ENCODE measurements at places on chromosomes 6 and 20.
A peak's percentile ranks its signal among the peaks of the same experiment; 100 is the strongest.

DNA sequence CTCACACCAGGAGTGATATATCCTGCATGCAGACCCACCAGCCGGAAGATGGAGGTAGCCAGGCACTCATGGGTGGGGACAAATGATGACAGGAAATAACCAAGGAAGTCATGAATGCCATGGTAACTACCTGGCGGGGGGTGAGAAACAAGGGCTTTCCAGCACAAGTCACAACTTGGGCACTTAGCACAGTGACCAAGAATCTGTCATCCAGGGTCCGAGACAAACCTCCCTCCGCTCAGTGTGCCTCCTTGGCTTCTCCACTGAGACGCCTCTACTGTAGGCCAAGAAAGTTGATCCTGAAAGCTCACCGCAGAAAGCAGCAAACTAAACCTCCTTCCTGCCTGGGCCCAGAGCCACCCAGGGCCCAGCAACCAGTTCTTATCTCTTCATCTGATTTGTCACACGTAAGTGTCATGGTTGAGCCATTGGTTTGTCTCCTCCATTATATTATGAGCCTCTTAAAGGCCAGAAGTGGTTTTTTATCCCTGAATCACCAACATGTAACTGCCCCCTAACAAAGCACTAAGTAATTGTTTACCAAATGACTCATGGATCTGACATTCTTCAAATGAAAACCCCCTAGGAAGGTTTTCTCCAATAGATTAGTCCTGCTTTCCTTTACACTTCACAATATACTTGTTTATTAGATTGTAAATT is 84.3 kb upstream of the TAB2 start:
- peak; percentile 39 for DNase-seq

GRCh38 chr6:33868141-33868540 is 64.3 kb upstream of the MLN start:
- no peak for DNase-seq

DNA sequence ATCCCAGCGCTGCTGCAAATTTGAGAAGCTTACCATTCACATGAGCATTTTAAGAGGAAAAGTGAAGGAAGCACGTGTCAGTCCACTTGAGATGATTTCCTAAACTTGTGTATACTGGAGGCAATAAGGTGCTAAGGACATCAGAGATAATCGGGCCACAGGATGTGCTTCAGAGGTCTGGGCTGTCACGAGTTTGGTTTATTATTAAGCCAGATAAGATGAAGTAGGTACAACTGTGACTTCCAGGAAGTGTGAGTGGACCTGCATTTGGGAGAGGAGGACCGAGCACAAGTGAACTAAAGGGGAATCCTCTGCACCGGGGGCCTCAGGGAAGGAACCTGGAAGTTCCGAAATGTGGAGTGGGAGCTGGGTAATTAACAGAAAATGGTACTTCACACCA is 1.4 kb downstream of the SAMD5 start:
- no peak for DNase-seq

DNA sequence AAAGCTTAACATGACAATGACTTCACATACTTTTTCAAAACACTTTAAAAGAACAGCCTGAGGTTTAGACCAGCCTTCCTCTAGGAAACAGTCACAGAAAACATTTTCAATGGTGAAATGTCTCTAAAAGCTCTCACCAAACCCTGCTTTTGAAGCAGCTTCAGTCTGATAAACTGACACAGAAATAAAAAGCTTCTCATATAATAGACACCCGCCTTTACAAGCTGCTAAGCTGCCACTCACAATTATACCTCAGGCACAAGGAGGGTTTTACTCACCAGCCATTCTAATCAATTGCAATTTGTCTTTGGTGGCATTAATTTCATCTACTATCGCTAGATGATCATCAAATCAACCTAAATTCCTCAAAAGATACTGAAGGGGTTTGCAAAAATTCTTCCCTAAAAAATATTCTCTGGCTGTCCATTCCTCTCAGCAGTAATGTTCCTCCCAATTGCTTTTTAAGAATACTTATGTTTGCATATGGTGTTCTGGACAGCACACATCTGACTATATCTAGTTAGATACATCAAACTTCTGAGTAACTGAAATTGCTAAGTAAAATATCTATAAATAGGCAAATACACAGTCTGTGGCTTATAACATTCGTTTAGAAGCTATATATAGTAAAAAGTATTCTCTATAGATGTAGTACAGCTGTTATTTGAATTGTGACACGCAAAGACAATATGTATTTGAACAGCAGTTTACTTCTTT is 29.4 kb downstream of the KIF13A start:
- DNase-seq, result no peak

- DNase-seq, result no peak
These were observed 15.7 kb downstream of the NRSN2 start for GRCh38 chr20:362271-363254.

DNA sequence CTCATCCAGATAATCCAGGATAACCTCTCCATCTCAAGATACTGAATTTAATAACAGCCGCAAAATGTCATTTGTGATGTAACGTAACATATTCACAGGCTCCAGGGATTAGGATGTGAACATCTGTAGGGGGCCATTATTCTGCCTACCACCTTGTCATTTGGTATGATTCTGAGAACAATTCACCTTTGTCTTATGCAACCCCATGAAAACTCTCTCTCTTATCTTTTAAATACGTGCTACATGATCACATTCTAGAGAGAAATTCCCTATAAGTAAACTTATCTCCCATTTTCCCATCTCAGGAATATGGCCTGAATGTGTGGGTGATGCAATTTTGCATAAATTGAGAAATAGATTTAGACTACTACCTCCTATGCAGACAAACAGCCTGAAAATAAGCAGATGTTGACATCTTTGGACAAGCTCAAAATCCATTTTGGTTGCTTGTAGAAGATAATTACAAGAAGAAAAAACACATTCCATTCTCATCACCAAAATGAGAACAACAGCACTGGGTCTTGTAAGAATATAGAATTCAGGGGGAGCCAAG is 255.4 kb upstream of the STXBP5 start:
- DNase-seq, result no peak

DNA sequence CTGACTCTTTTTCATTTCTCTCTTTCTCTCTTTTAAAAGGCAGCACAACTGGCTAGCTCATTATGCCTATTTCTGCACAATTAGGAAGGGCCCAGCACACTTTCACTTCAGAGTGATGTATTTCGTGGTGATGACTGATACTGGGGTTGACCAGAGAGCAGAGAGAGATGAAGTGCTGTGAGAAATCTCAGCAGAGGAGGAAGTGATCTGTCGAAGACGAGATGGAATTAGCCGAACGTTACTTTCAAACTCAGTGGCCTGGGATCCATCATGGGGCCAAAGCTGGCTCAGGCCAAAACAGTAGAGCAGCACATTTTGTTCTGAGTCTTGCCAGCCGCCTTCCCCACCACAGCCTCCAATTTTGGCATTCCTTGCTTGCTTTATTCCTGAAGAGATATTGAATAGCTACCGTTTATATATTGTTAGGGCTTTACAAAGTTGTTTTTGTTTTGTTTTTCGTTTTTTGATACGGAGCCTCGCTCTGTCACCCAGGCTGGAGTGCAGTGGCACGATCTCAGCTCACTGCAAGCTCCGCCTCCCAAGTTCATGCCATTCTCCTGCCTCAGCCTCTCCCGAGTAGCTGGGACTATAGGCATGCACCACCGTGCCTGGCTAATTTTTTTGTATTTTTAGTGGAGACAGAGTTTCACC is 213.2 kb upstream of the ECI2 start:
- no peak for DNase-seq

GRCh38 chr6:167108278-167108677 is 14.6 kb upstream of the CCR6 start:
- DNase-seq, result no peak

DNA sequence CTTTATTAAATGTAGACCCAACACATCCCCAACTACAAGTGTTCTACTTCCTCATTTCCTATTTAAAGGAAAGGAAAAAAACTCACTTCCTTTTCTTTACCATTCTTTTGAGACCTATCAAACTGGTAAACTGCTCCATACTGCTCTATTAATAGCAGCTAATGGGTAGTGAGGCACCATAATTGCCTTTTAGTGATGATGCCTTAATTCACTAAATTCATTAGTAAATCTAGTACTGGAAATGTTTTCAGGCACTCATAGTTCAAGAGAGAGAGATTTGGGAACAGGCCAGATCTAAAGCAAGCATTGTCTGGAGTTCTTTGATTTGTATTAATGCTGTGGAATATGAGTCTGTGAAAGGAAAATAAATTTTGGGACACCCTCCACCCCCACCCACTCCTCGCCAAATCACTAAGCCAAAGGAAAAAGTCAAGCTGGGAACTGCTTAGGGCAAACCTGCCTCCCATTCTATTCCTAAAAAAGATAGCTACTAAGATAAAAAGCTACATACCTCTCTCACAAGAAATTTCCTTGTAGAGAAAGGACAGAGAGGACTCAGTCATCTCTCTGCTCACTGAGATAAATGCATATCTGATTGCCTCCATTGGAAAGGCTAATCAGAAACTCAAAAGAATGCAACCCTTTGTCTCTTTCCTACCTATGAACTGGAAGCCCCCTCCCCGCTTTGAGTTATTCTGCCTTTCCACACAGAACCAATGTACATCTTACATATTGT is 13.6 kb upstream of the IBTK start:
- no peak for DNase-seq

DNA sequence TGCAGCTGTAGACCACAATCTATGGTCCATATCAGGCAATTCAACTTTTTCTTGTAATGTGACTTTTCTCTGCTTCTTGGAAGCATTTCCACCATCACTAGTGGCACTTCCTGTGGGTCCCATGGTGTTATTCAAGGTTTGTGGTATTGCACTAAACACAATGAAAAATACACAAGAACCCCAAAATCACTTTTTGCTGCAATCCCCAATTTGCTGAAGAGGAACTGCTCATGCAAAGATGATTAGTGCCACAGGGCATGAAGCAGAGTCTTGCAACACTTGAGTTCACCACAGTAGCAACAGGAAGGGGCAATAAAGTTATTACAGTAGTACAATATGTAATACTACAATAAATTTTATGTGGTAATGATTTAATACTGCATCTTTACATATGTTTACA is 16.8 kb upstream of the TAAR1 start:
- no peak for DNase-seq

DNA sequence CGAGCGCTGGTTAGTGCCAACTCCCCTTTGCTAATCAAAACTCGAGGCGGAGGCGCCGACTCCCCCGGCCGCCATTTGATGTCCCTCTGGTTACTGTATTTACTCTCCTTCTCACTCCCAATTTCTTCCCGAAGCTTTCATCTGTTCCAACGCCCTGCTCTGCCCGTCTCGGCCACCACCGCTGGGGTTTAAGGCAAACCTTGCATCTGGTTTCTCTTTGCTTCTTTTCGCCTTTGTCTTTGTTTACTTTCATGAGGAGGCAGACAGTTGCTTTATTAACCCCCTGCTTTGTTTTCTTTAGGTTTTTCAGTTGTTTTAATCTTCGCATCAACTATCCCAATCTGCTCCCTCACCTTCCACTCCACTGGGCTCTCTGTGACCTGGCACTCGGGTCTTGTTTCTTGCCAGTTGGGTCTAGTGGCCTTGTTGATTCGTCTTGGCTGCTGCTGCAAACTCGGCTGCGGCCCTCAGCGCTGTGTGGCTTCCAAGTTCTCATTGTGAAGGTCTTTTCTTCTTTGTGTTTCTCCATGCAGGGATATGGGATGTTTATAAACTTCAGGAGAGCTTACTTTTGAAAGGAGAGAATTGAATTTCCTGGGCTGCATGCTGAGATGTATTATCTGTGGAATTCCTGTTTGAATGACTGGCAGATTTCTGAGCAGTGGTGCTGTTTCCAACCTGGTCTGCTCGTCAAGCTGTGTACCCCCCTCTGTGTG is 155.1 kb downstream of the CDC5L start:
- no peak for DNase-seq

GRCh38 chr6:16594849-16595248 is 166.4 kb downstream of the ATXN1 start:
- no peak for DNase-seq

DNA sequence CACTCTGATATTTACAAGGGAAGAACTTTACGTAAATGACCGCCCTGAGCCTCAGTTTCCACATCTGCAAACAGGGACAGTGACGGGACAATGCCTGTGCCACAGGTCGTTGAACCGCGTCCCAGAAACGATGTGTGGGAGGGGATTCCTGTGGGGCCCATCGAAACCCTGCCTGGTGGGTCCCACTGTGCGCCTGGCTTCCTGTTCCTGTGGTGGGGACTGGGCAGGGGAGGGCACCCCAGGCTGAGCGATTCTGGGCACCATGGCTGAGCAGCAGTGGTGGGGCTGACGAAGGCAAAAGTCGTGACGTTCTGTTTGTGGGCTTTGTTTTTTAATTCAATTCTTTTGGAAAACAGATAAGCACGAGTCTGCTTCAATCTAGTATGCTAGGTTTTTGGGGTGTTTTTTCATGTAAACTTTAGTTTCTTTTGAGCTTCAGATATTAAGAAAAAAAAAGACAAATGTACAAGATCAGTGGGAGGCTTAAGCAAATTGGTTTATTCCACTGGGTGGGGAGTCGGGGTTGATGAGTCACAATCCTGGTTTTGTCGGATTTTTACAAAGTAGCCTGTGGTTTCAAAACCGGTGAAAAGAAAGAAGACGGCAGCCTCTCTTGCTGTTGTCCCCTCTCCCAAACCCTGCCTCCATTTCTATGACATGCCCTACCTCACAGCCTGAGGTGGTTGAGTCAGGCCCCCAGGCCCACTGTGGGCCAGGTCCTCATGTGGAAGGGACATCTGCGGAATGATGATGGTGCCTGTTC is 40.4 kb downstream of the GNAS-AS1 start:
- no peak for DNase-seq

DNA sequence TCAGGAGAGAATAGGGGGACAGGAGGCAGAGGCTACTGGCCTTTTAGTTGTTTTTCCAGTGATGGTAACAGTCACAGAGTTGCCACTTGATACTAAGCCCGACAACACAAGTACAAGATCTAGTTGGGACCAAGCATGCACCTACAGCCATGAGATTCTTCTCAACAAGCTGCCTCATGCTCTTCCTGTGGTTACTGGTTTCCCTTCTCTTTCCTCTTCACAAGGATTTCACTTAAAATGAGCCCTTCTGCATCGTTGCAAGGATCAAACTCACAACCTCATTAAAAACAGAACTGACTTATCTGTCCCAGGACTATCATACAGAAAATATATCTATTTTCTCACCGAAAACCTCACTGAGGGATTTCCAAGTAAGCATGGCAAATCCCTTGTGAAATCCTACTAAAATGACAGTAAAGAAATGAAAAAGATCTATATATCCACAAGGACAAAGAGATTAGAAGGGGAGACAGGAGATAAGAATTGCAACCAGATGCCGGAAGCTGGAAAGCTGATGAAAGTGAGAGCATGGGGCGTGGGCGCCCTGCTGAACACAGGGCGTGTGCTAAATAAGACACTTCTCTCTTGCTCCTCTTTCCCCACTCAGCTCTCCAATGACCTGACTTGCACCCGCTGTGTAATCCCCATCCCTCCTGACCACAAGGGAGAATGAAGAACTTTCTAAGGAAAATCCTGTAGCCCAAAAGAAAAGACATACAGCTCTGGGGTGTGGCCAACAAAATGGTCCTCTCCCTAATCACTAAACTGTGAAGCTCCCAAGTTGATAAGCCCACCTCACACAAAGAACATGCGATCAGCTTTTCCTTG is 13.4 kb downstream of the MTFR2 start:
- DNase-seq, result no peak

All from H54 (cell line).